ENCODE measurements at places on chromosomes 6 and 20.

- no peak for DNase-seq
These were observed 66.0 kb upstream of the GPR6 start for GRCh38 chr6:109912118-109912517.

DNA sequence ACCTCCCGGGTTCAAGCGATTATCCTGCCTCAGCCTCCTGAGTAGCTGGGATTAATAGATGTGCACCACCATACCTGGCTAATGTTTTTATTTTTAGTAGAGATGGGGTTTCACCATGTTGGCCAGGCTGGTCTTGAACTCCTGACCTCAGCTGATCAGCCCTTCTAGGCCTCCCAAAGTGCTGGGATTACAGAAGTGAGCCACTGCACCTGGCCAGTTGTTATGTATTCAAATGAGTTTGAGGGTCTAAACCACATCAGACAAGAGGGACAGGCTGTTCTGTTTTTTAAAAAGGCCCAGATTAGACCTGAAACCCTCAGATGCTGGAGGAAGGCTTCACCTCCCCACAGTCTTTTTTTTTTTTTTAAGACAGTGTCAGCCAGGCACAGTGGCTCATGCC is 4.1 kb upstream of the SPAG4 start:
- DNase-seq = no peak

- DNase-seq = no peak
These were observed 27.1 kb downstream of the RIPOR3 start for GRCh38 chr20:50664254-50664653.

GRCh38 chr6:144659202-144660182 is 374.4 kb downstream of the UTRN start:
- no peak for DNase-seq

- no peak for DNase-seq
These were observed 158.2 kb upstream of the SUPT3H start for GRCh38 chr6:45535933-45536332.

DNA sequence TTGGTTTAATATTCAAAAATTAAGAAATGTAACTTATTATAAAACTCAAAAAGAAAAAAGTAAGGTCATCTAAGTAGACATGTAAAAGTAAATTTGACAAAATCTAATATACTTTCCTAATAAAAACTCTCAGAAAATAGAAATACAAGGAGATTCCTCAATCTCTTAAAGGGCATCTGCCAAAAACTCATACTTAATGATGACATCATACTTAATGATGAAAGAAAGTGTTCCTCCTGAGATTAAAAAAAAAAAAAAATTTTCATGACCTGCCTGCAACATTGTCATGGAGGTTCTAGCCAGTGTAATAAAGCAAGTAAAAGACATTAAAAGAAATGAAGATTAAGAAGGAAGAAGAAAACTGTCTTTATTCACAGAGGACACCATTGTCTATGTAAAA is 325.7 kb upstream of the BTBD3 start:
- no peak for DNase-seq

GRCh38 chr6:32108727-32109113 is 418 bp downstream of the TNXB start:
- DNase-seq = no peak

DNA sequence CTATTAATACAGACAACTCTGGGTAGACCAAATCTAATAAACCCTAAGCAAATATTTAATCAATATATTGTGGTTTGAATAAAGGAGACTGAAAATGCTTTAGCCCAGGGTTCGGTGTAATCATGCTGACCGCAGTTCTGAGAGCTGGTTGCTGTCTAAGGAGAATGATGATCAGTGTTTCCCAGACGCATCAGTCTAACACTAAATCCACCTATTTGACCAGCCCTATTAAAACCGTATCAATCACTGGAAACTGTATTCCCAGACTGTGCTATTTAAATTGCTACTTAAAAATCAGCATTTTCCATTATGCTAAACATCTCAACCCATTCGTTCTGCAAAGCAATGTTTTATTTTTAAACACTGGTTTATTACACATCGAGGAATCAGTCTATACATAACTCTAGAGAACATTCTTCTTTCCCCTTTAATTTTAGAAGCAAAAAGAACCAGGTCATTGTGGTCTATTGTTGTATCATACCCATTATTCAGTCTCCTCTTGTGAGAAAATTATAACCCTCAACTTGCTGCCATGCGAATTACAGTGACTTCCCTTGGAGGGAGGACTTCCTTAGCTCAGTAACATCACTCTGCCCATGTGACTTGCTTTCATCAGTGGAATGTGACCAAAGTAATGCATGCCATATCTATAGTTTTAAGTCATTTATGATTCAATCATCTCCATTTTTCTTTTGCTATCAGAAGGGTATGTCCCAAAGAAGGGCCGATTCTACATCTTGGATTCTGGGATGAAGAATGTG is 515.2 kb upstream of the JAG1 start:
- no peak for DNase-seq
